Left ventricle myocardium inferior (tissue), 1 donor: ENCODE measurements at places on chromosomes 5 and 9. TPM values are rescaled to one million over a fixed set of nuclear protein-coding genes. Genes with fewer than 3 reads are reported as not detected.
A peak's percentile ranks its signal among the peaks of the same experiment; 100 is the strongest.

BNC2 gene
- 3.5 TPM for total RNA-seq

TBC1D13 gene
- 17.9 TPM for total RNA-seq

LMX1B gene
- 1.3 TPM for total RNA-seq

GRCh38 chr5:67104859-67105258 lies 91.7 kb downstream of the CD180 start:
- H3K36me3 ChIP-seq: peaks cover 60% of the 10 kb centered on the region
- no peak overlapping the region for H3K27ac ChIP-seq
- no peak for DNase-seq
- no peaks in the 10 kb centered on the region for H3K27me3 ChIP-seq
- H3K4me3 ChIP-seq: no peak overlapping the region

DNA sequence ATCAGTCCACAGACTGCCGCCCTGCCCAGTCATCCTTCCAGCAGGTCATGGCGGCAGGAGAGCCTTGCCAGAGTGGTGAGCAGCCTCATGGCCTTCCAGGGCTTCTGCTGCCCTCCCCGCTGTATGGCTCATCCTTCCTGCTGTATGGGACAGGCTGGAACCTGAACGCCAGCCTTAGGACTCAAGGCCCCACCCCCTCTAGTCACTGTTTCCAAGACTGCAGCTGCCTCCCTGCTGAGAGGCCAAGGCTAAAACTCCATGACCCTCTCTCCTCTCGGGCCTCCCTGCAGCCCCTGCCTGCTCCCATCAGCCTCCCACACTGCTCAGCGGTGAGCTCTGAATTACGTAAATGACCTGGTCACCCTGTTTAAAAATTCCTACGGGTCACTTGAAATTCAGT lies 227.5 kb downstream of the AGTPBP1 start:
- no peak for DNase-seq
- H3K36me3 ChIP-seq: no peaks in the 10 kb centered on the region
- H3K4me1 ChIP-seq: no peaks in the 10 kb centered on the region
- H3K4me3 ChIP-seq: no peak overlapping the region

DNA sequence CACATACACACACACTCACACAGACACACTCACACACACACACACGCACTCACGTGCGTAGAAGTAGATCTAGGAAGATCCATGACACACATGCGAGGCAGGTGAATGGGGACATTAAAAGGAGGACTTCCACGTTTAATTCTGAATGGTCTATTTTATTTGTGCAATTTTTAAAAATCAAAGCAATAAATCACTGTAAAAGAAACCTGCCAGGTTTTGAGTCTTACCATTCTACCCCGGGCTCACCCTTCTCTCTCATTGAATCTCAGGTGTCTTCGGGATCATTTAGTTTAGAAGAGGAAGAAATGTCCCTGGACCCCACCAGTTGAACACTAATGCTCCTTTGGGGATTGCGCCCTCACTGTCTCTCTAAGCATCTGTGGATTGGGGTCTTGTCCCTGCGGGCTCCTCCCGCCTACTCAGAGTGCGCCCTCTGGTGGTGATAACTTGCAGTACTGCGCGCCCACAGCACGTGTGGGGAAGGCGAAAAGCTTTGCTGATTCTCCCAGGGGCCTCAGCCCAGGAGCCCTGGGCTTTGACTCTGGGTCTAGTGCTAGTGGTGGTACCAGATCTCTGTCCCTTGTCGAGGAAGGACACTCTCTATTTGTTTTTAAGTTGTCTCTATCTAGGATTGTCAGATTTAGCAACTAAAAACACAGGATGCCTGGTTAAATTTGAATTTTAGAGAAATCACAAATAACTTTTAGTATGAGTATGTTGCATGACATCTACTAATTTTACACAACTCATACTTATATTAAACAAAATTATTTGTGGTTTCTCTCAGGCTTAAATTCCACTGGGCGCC lies 34.8 kb downstream of the BOD1 start:
- no peak overlapping the region for H3K4me3 ChIP-seq
- H3K4me1 ChIP-seq: peaks cover 24% of the 10 kb centered on the region
- no peak for DNase-seq
- no peaks in the 10 kb centered on the region for H3K36me3 ChIP-seq

DNA sequence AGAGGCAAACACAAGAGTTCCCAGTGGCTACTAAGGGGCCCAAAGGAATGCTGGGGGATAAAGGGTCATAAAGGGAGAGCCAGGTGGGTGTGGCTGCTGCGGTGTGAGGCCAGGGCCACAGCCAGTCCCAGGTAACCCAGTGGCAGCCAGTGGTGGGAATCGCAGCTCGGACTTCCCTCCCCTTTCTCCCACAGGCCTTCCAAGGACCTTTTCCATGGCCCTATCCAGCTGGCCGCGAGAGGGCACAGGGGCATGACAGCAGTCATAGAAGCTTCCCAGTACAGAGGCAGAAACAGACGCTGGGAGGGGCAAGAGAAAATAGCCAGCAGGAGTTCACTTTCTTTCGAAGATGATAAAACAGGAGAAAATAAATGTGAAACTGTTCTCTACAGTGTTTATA lies 257.6 kb downstream of the SEMA5A start:
- peak; percentile 43 for DNase-seq
- H3K4me3 ChIP-seq: no peak overlapping the region
- H3K27ac ChIP-seq: peak overlapping the region; percentile 67
- no peaks in the 10 kb centered on the region for H3K36me3 ChIP-seq
- H3K27me3 ChIP-seq: no peaks in the 10 kb centered on the region
- peaks cover 40% of the 10 kb centered on the region for H3K4me1 ChIP-seq

GRCh38 chr9:135850737-135851136 lies 56.6 kb downstream of the CAMSAP1 start:
- no peak overlapping the region for H3K4me3 ChIP-seq
- no peaks in the 10 kb centered on the region for H3K4me1 ChIP-seq
- H3K27ac ChIP-seq: no peak overlapping the region
- no peaks in the 10 kb centered on the region for H3K27me3 ChIP-seq
- no peak for DNase-seq
- H3K36me3 ChIP-seq: peaks cover 35% of the 10 kb centered on the region
